ENCODE measurements at places on chromosomes 4 and X.

- DNase-seq = no peak
Measured at GRCh38 chr4:16029262-16029661, 54.6 kb downstream of the PROM1 start.

GRCh38 chr4:53800741-53801140 is 209.5 kb upstream of the LNX1 start:
- DNase-seq = no peak

DNA sequence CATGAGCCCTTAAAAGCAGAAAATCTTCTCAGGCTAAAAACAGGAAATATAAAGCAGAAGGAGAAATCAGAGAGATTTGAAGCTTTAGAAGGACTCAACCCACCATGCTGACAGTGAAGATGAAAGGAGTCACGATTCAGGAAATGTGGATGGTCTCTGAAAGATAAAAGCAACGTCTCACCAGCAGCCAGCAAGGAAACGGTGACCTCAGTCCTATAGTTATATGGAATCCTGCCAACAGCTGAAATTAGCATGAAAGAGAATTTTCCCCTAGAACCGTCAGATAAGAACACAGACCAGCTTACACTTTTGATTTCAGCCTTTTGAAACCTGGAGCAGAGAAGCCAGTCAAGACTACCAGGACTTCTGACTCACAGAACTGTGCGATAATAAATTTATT is 715.7 kb upstream of the HTR2C start:
- DNase-seq = no peak

DNA sequence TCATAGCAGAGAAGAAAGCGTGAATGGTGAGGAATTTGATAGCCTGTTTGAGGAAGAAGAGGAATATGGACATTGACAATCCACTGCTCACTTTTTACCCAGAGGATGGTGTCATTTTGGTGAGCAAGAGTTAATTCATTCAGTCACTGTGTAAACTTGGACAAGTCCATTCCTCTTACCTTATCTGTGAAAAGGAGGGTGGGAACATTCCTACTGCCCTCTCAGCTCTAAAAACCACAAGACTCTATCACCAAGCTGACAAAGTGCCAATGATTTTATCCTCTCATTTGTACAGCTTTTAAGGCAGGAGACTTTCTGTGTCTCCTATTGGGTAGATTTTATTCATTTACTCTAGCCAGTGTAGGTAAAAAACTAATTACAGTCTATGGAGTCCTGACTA is 103.8 kb downstream of the LUZP4 start:
- no peak for DNase-seq

GRCh38 chrX:13607996-13608365 is 38.6 kb downstream of the EGFL6 start:
- DNase-seq = no peak

DNA sequence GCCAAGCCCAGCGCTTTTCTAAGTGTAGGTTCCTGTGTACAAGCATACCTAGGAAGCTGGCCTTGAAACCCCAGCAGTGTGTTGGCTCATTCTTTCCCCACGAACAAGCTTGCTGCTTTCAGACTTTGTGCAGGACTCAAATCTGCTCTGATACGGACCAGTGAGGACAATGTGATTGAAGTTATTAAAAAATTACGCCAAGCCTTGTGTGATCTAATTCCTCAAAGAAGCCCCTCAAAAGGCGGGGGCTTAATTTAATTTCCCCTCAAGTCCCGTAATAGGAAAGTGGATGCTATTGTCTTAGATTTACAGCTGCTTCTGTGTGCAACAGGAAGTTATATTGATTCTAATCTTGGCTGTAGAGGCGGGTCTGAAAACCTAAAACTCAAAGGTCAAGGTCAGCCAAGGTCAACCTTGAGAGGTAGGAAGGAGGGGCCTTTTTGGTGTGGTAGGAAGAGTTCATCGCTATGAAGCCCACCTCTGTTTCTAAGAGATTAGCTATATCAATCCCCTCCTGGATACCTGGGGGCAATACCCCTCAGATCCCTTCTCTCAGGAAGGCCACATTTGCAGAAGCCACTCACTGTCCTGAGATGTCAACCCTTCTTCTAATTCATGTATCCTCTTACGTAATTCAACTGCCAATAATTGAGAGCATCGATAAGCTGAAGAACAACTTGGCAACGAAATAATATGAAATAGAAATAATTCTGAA is 45.1 kb downstream of the TBC1D9 start:
- no peak for DNase-seq

Data from cerebellar nuclear complex (tissue), 1 donor.